Hypothalamus (tissue), 51 donors: ENCODE measurements at places on chromosomes 6 and 20.

DNA sequence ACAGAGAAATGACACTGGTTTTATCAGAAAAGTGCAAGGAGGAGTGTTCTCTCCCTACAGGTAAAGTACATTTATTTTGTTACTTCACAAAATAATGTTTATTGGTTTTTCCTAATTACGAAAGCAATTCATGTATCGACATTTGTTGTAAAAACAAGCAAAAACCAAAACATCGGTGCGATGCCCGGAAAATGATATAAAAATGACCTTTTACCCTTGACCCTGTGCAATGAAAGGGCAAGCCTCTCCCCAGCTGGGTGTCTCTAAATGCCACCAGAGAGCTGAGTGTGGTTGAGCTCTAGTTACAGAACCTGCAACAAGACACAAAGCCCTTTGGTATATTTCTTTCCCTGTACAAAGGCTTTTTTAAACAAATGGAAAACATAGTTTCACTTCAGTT is 65.4 kb downstream of the CD164 start:
- DNase-seq: no peak

DNA sequence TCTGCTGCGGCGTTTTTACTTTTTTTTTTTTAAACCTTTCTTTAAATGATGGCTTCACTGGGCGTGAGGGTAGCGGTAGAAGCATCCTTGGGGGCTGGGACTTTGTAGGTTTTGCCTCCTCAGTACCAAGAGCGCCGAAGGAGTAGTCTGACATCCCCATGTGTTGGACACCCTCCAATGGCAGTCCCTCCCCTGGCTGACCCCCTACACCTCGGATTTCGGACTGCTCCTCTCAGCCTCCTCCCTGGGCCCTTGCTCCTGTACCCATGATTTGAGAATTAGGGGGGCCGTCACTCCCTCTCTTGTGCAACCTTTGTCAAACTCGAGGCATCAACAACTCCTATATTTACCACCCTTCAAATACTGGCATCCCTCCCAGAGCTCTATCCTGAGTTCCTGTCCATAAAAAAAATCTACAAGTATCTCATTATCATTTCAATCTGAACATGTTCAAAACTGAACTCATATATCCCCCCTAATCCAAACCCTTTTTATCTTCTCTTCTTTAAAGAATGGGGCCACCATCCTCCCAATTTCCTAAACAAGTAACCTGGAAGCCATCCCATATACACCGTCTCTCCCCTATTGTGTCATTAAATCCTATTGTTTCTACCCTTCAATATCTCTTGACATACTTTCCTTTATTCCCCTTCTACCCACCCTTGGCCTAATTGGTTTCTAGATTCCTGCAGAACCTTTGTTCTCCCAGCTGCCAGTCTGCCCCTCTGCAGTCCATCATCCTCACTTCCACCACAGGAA is 1.2 kb upstream of the ARFGEF3 start:
- DNase-seq: no peak

- no peak for DNase-seq
These were observed 149.5 kb upstream of the RPS6KA2 start for GRCh38 chr6:166776571-166776970.

DNA sequence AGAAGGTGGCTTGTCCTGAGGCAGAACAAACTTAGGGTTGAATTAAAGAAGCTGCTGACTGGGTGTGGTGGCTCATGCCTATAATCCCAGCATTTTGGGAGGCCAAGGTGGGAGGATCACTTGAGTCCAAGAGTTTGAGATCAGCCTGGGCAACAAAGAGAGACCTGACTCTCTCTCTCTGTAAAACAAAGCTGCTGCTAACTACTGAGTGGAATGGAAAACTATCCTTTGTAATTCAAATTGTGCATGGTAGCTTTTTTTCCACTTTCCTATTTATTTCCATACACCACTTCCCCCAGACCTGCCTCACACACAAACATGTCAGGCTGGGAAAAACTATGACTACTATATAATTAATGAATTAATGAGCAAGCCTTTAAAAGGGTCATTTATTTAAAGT is 437.1 kb downstream of the CDC5L start:
- no peak for DNase-seq

GRCh38 chr20:17810062-17810631 is 110.4 kb downstream of the BANF2 start:
- DNase-seq: no peak

DNA sequence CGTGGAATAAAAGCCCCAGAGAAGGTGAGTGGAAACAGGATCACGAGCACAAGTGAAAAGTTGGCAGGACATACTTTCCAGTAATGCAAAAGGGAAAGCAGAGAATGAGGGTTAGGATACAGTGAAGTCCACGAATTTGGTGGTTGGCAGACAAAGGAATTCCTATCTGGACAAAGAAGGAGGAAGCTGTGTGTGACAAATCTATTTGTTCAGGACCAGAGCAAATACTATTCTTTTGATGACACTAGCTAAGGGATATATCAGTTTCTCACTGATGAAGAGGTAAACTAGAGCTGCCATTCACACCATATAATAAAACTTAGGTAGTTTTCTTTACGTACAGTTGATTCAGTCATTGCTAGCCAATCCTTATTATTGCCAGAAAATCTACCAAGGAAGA is 156.8 kb upstream of the GRIK2 start:
- no peak for DNase-seq

DNA sequence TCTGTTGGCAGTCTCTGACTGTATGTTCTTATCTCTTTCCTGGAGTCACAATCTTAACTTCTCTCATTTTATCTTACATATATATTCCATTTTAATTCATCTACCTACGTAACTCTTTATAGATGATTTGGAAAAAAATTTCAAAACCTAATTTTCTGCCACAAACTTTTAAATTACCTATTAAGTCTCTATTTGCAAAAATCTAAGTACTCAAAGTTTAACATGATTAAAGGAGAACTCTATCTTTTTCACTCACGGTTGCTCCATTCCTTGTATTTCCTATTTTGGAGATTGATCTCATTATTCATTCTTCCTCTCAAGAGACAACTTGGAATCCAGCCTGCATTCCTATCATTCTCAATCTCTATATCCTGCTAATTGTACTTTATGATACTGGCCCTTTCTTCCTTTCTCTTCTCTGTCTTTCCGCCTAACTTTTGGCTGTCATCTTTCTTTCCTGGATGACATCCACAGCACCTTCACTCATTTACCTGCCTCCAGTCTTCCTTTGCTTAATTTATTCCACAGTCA is 1071.1 kb upstream of the CITED2 start:
- DNase-seq: no peak
